ENCODE measurements at places on chromosomes 11 and 22. TPM values are rescaled to one million over a fixed set of nuclear protein-coding genes. Genes with fewer than 3 reads are reported as not detected.

DNA sequence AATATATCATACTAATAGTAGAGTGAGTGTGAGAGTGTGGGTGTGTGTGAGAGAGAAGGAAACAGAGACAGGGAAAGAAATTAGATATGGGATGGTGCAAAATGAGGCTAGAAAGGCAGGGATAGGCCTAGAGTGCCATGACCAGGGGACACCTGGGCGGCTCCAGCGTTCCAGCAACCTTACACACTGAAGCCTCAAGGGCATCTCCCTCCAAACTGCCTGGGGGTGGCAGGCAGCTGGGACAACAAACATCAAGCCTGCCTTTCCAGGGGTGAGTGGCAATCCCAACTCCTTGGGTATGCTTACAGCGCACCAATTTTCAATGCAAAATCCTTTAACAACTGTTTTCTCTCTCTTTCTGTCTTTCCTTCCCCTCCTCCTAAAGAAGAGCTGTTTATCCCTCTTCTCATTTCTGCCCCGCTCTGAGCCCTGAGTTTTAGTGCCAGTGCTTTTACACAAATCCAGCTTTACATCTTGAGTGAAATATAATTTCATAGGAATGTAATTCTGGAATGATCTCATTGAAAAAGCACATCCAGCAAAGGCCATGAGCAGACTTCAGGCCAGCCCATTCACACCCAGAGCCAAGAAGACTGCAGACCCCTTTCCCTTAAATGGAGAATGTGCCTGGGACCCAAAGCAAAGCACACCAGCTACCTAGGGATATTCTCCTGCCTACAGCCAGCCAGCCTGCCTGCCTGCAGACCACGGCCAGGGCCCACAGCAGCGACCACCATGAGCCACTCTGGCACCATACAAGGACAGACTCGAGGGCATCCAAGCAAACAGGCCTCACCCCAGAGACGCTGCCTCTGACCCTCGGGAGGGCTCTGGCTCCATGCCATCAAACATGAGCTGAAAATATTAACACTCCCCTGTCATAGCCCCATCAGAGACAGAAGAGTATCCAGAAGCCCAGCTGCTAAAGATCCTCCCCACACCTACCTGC, 90.3 kb downstream of the RPL27A start:
- H3K4me3 ChIP-seq, result no peak overlapping the region
- peaks cover 67% of the 10 kb centered on the region for H3K4me1 ChIP-seq
- peak overlapping the region; percentile 75 for H3K27ac ChIP-seq
- peaks cover 26% of the 10 kb centered on the region for H3K36me3 ChIP-seq
- no peaks in the 10 kb centered on the region for H3K27me3 ChIP-seq

- peaks cover 8% of the 10 kb centered on the region for H3K4me1 ChIP-seq
- H3K4me3 ChIP-seq, result no peak overlapping the region
These were observed 67.5 kb upstream of the NNMT start for GRCh38 chr11:114228435-114229411.

- H3K27me3 ChIP-seq, result no peaks in the 10 kb centered on the region
- H3K27ac ChIP-seq, result no peak overlapping the region
- DNase-seq, result no peak
- no peak overlapping the region for H3K4me3 ChIP-seq
- H3K4me1 ChIP-seq, result no peaks in the 10 kb centered on the region
These were observed 813.0 kb downstream of the LUZP2 start for GRCh38 chr11:25309818-25310217.

GRCh38 chr11:6926208-6927029, at the start of gene ZNF215:
Gene ZNF215, plus strand, starts transcription at chr11:6926426. Its CDS starts 5,847 bp downstream, at chr11:6932273.
- H3K4me1 ChIP-seq, result peaks cover 19% of the 10 kb centered on the region
- no peaks in the 10 kb centered on the region for H3K36me3 ChIP-seq
- H3K4me3 ChIP-seq, result peak within 1 kb of the TSS; percentile 92
- H3K27ac ChIP-seq, result peak within 1 kb of the TSS; percentile 40
- peaks cover 2% of the 10 kb centered on the region for H3K27me3 ChIP-seq

GRCh38 chr11:21529187-21529586, 663.7 kb upstream of the ANO5 start:
- DNase-seq, result no peak
- no peaks in the 10 kb centered on the region for H3K36me3 ChIP-seq
- no peaks in the 10 kb centered on the region for H3K27me3 ChIP-seq
- H3K4me3 ChIP-seq, result no peak overlapping the region

DNA sequence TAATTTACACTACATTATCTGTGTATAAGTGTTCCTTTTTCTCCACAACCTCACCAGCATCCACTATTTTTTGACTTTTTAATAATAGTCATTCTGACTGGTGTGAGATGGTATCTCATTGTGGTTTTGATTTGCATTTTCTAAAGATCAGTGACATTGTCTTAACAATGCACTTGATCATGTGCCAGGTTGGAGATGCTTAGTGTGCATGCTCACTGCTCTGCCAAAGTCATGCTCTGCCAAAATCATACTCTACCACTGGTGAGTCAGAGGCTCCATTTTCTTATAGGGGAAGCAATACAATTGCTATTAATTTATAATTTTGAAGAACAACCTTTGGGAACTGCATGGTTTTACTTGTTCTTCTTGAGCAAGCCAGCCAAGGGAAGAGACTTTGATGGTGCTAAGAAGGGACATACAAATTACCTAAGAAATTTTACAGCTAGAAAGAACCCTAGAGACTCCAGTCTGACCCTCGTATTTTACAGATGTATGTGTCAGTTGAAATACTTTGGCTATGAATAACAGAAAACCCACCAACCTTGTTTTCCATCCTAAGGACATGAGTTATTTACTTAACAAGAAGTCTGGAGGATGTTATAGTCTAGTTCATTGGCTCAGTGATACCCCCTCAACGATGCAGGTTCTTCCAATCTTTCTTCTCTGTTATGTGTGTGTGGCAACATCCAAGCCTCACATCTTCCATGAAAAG, 368.9 kb downstream of the DDX10 start:
- DNase-seq, result no peak
- no peak overlapping the region for H3K4me3 ChIP-seq
- no peaks in the 10 kb centered on the region for H3K27me3 ChIP-seq
- no peak overlapping the region for H3K27ac ChIP-seq
- peaks cover 27% of the 10 kb centered on the region for H3K4me1 ChIP-seq

- H3K27me3 ChIP-seq, result no peaks in the 10 kb centered on the region
- peaks cover 17% of the 10 kb centered on the region for H3K4me1 ChIP-seq
- no peak overlapping the region for H3K4me3 ChIP-seq
- H3K27ac ChIP-seq, result peak overlapping the region; percentile 72
- no peak for DNase-seq
These were observed 54.1 kb upstream of the ARHGAP42 start for GRCh38 chr11:100632941-100633452.

DNA sequence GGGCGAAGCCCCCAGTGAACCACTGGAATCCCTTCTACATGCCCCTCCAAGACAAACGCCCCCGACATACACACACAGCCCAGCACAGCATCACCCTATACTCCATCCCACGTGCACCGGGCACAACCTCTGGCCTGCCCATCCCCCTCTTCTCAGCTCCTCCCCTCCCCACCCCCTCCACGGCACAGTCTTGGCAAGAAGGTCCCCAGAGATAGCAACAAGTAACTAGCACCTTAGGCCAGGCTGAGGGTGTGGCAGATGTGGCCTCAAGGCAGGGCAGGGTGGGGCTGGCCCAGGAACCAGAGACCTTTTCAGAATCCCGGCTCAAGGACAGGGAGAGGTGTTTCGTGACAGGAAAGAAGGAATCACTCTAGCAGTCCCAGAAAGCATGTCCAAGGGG, 54.3 kb downstream of the CYTH4 start:
- H3K36me3 ChIP-seq, result no peaks in the 10 kb centered on the region
- no peak overlapping the region for H3K4me3 ChIP-seq
- peaks cover 35% of the 10 kb centered on the region for H3K4me1 ChIP-seq
- no peak for DNase-seq

DNA sequence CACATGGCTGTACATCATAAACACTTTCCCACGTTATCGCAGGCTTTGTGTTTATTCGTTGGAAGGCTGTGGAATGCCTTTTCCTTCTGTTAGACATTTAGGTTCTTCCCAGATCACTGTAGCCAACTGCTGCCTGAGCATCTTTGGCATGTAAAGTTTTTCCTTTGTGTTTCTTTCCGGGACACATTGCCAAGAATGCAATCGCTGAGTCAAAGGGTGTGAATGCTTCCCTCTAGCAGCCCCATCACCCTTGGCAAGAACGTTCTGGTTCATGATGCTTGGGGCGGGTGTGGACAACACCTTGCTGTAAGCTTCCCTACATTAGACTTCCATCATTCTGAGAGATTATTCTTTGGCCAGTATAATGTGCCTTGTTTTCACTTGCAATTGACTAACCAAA, 136.2 kb downstream of the OSBP2 start:
- H3K4me3 ChIP-seq, result no peak overlapping the region
- H3K27ac ChIP-seq, result peak overlapping the region; percentile 28
- no peaks in the 10 kb centered on the region for H3K36me3 ChIP-seq
- peak; percentile 49 for DNase-seq
- H3K4me1 ChIP-seq, result peaks cover 32% of the 10 kb centered on the region
- no peaks in the 10 kb centered on the region for H3K27me3 ChIP-seq

DNA sequence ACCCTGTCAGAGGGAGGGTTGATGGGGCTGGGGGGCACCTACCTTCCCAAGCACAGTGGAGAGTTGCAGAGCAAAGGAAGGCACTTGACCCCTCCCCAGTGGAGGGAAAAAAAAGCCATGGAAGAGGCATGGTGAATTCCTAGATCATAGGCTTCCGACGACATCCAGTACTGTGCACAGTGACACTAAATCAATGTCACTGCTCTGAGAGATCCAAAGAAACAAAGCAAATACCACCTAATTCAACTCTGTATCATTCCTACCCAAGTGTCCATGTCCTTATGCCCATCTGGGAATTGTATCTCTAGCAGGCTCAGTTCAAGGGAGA, 344.2 kb upstream of the NCAM1 start:
- H3K27ac ChIP-seq, result no peak overlapping the region
- DNase-seq, result no peak
- peaks cover 13% of the 10 kb centered on the region for H3K4me1 ChIP-seq
- H3K27me3 ChIP-seq, result no peaks in the 10 kb centered on the region
- no peaks in the 10 kb centered on the region for H3K36me3 ChIP-seq

GRCh38 chr11:84501750-84502149, 1125.4 kb downstream of the DLG2 start:
- no peaks in the 10 kb centered on the region for H3K36me3 ChIP-seq
- H3K27ac ChIP-seq, result no peak overlapping the region
- H3K27me3 ChIP-seq, result no peaks in the 10 kb centered on the region
- no peaks in the 10 kb centered on the region for H3K4me1 ChIP-seq
- H3K4me3 ChIP-seq, result no peak overlapping the region
- DNase-seq, result no peak

- DNase-seq, result no peak
- H3K27ac ChIP-seq, result no peak overlapping the region
- no peaks in the 10 kb centered on the region for H3K4me1 ChIP-seq
- no peaks in the 10 kb centered on the region for H3K36me3 ChIP-seq
- no peaks in the 10 kb centered on the region for H3K27me3 ChIP-seq
- no peak overlapping the region for H3K4me3 ChIP-seq
These were observed 34.5 kb upstream of the SEZ6L start for GRCh38 chr22:26134654-26135330.

DNA sequence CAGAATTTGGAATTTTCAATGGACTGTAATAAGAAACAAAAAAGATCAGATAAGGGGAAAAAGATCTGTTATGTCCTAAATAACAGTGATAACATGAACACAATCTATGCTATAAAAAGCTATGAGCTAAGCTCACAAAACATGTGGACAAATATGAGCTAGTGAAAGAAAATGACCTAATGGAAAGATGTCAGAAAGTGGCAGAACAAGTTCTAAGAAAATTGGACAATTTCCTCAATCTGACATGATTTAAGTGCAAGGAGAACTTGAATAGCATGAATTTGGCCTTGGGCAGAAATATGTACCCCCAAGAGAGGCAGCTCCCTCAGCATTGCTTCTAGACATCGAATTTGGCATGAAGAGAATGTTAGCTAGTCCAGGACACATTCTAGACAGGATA, 212.0 kb upstream of the PGR start:
- H3K36me3 ChIP-seq, result no peaks in the 10 kb centered on the region
- peaks cover 8% of the 10 kb centered on the region for H3K4me1 ChIP-seq
- H3K27me3 ChIP-seq, result peaks cover 14% of the 10 kb centered on the region
- DNase-seq, result no peak
- H3K4me3 ChIP-seq, result no peak overlapping the region
- peak overlapping the region; percentile 10 for H3K27ac ChIP-seq

DNA sequence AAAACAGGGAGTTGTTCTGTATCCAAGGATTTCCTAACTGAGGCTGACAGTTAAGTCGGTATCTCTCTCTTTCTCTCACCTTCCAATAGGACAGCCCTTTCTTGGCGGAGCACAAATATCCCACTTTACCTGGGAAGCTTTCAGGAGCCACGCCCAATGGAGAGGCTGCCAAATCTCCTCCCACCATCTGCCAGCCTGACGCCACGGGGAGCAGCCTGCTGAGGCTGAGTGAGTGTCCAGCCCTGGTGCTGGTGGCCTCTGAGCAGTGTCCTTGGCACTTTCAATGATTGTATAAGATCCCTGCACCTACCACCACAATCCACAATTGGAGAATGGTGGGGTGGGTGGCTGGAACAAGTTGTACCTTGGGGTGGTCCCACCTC, 33.7 kb downstream of the CYB5R2 start:
- H3K27ac ChIP-seq, result no peak overlapping the region
- H3K4me3 ChIP-seq, result no peak overlapping the region
- H3K27me3 ChIP-seq, result no peaks in the 10 kb centered on the region
- DNase-seq, result no peak
- peaks cover 87% of the 10 kb centered on the region for H3K36me3 ChIP-seq
- H3K4me1 ChIP-seq, result peaks cover 2% of the 10 kb centered on the region

DNA sequence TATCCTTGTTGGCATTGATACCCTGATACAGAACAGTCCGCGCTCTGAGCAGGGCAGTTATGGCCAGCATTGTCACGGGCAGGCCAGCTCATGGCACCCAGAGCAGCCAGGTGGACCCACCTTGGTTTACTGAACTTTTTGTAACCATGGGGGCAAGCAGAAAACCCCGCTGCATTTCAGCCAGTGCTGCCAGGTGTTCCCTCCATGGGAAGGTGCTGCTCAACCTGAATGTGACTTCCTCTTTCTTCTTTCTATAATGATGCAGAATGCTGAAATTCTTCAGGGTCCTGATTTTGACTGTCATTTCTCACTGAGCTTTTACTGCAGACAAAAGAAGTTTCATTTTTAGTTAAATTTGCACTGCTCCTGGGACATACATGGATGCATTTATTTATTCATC, 35.6 kb upstream of the CABP7 start:
- no peak overlapping the region for H3K27ac ChIP-seq
- peaks cover 30% of the 10 kb centered on the region for H3K36me3 ChIP-seq
- DNase-seq, result no peak
- H3K4me1 ChIP-seq, result peaks cover 6% of the 10 kb centered on the region
- no peak overlapping the region for H3K4me3 ChIP-seq

GRCh38 chr11:80240245-80240644, 799.4 kb upstream of the TENM4 start:
- no peaks in the 10 kb centered on the region for H3K4me1 ChIP-seq
- H3K4me3 ChIP-seq, result no peak overlapping the region
- no peaks in the 10 kb centered on the region for H3K27me3 ChIP-seq
- H3K27ac ChIP-seq, result no peak overlapping the region
- DNase-seq, result no peak

Gene SMIM35
- total RNA-seq, result not detected

Gene C11orf91
- total RNA-seq, result 0.75 TPM

Gene MAML2
- 28.0 TPM for total RNA-seq

Gene DDI1
- total RNA-seq, result not detected

Gene MMP13
- 0.21 TPM for total RNA-seq

Gene ARFIP2
- total RNA-seq, result 64.6 TPM

Gene GRIK4
- total RNA-seq, result 0.11 TPM

Gene TBX10
- not detected for total RNA-seq
